ENCODE measurements at places on chromosomes 12 and 14.

GRCh38 chr12:104551313-104551931 is 94.7 kb downstream of the CHST11 start:
- DNase-seq: no peak

DNA sequence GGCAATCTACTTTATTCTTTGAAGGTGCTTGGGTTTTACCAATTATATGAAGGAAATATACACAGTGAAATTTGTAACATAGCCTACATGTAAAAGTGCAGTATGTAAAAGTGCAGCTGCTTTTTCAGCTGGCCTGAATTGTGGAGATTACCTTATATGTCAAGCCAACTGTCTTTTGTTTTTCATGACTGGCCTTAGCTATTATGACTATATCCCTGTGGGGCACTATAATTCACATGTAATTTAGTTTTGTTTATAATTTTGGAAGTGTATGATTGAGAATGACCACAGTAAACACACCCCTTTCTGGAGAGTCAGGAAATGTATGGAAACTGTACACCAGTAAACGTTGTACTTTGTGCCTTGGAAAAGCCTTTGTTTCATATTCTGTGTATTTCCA is 435.0 kb upstream of the STXBP6 start:
- no peak for DNase-seq

- no peak for DNase-seq
Observed at GRCh38 chr14:38107216-38107631, 100.5 kb upstream of the SSTR1 start.

DNA sequence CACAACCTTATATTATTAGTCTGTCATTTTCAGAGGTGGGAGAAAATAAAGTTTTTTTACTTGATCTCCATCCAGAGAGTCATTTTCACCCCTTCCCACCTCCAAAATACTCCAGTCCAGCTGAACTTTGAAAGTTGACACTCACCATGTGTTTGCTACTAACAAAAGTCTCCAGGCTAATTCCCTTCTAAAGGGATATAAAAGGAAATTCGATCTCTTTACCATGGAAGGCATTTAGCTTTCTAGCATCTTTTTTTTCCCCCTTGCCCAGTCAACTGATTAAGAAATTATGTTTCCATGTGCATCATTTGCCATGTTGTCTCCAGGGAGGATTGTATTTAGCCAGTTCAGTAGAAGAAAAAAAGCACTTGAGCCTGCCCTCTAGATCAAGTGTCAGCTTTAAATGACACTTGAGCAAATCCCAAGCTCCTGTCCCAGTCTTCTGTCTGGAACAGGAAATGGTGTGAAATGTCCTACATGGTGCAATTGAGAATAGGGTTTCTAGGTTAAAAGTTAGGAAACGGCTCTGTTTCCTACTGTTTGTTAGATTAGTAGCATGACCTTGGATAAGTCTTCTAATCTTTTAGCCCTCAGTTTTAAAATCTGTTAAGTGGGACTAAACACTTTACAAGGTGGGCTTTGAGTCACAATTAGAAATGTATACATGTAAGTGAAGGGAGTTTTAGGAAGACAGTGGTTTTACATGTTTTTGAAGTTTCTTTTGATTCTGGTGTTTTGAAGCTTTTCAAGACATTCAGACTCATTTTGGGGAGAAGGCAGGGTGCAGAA is 67.2 kb downstream of the GNS start:
- DNase-seq: no peak

- DNase-seq: no peak
Observed at GRCh38 chr14:99571303-99571986, 32.6 kb downstream of the CCDC85C start.
